GDM1 (cell line): ENCODE measurements at places on chromosomes 16 and 17.

- DNase-seq = no peak
These were observed 3.4 kb downstream of the SKA2 start for GRCh38 chr17:59151591-59151990.

DNA sequence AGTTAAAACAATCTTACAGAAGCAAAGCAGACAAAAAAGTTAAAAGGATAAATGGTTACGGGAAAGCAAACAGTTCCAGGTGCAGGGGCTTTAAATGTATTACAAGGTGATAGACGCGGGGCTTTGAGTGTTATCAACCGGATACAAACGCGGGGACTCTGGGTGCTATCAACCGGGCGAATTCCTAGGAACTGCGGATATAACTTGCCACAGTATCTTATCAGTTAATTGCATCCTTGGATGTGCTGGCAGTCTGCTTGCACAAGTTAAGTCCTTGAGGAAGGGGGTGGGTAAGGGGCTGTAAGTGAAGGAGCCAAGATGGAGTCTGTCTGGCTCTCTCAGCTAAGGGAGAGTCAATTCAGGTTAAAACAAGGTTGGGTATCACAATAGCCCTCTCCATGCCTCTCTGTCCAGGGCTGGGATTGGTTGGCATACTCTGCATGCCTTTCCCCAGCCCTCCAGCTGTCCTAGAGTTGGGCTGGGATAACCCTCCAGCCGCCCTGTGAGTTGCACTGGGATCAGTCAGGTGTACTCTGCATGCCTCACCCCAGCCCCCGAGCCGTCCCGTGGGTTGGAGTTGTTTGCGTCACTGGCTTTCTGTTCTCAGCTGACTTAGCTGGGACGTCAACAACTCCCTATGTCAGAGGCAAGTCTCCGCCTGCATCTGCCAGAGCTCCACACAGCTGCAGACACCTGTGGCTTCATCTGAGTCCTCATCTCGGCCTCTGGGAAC is 40.9 kb downstream of the TMEM235 start:
- no peak for DNase-seq

DNA sequence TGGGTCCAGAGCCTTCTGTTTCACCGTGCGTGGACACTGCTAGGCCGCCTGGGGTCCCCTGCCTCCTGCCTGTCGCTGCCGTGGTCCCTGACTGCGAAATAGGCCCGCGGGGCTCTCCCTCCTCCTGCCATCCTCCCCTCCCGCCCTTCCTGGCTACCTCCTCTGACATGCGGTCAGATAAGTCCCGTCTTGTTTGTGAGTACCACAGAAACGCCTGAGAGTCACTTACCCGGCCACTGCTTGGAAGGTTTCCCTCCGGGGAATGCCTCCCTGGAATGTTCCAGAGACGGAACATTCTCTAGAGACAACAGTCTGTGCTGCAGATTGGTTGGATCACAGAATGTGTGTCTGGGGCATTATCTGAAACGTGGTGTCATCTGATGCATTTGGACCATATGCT is 22.7 kb downstream of the CIBAR2 start:
- no peak for DNase-seq

DNA sequence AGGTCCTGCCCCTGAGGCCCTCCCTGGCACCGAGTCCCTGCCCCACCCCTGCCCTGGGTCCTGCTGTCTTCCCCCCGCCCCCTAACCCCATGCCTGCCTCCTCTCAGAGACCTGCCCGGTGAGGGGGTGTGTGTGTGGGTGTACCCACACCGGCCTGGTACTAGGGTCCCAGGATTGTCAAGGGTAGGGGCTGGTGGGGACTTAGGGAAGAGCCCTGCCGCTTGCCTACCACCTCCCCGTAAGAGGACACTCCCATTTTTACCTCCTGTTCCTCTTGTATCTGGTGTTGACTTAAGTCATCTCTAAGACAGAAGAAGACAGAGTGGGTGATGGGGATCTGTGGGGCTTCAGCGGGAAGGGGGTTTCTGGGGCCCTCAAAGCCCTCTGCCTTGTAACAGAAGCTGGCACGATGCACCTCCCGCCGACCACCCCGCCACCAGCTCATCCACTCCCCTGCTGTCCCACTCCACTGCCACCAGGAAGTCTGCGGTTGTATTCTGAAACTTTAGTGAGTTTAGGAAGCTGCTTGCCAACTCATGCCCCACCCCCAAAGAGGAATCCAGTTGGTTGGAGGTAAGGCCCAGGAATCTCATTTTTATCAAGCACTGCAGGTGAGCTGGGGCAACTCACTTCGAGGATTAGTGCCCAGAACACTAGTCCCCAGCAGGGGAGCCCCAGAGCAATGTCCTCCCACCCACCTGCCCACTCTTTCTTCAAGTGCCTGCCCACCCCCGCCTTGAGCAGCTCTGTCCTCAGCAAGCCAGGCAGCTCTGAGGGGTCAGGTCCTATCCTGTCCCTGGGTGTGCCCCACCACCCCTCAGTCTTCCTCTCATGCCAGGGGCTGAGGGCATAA is 5.6 kb downstream of the SPATA32 start:
- DNase-seq = no peak

DNA sequence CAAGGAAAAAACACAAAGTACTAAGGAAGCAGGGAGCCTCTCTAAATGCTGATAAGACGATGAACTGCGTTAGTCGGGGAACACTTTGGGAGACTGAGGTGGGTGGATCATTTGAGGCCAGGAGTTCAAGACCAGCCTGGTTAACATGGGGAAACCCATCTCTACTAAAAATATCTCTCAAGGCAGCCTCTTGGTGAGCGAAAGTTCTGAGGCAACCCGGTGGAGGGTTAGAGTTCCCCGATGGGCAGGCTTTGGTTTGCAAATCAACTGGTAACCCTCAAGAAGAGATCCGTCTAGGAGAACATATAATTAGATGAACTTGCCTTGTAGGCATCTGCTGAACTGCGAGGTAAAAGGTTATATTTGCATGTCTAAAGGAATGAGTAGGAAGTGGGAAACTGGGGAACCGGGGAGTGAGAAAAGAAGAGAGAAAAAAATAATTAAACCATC is 44.6 kb downstream of the WSB1 start:
- DNase-seq = no peak

- peak; percentile 28 for DNase-seq
These were observed 44.9 kb downstream of the OTOA start for GRCh38 chr16:21708533-21709115.

DNA sequence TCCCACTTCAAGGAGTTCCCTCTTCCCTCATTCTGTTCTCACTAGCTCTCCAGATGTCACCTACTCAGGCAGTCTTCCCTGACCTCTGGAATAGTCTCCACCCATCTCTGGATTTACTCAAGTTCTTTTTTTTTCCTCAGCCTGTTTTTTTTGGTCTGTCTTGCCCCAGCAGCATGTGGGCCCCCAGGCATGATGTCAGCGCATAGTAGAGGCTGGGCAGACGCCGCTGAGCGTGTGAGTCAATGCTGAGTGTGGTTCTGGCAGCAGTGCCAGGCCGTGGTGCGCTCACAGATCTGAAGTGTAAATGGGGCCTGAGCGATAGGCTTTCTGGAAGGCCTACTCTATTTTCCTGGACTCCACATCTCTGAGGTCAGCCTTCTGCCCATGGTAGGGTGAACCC is 2.7 kb upstream of the KCNJ18 start:
- no peak for DNase-seq
